ENCODE measurements at places on chromosomes 7 and 10. TPM values are rescaled to one million over a fixed set of nuclear protein-coding genes. Genes with fewer than 3 reads are reported as not detected.

The PCLO gene
- not detected for total RNA-seq

The NOBOX gene
- total RNA-seq = not detected

The OR2A25 gene
- total RNA-seq = not detected

The EN2 gene
- not detected for total RNA-seq

The HYAL4 gene
- not detected for total RNA-seq

The C10orf90 gene
- 0.22 TPM for total RNA-seq

The MKX gene
- total RNA-seq = 44.1 TPM

The TSPAN15 gene
- not detected for total RNA-seq

The IGF2BP3 gene
- 13.7 TPM for total RNA-seq

The KAZALD1 gene
- 62.6 TPM for total RNA-seq

The GPR146 gene
- total RNA-seq = 10.2 TPM

The ZNF736 gene
- total RNA-seq = 3.2 TPM

The CPA1 gene
- total RNA-seq = not detected

The PITX3 gene
- not detected for total RNA-seq

The UNCX gene
- not detected for total RNA-seq

The CLDN3 gene
- total RNA-seq = not detected

The SEC31B gene
- 2.5 TPM for total RNA-seq

The PRSS2 gene
- not detected for total RNA-seq

The TMEM236 gene
- total RNA-seq = 0.11 TPM

The LIPM gene
- total RNA-seq = not detected

The IQUB gene
- total RNA-seq = not detected

The GBF1 gene
- total RNA-seq = 43.9 TPM

The PSAP gene
- 715 TPM for total RNA-seq

The SPDYE6 gene
- total RNA-seq = not detected

The SPDYE16 gene
- not detected for total RNA-seq

All from GM23248 (cell line).